NCI-H345 (cell line): ENCODE measurements at places on chromosomes 5 and 9.

DNA sequence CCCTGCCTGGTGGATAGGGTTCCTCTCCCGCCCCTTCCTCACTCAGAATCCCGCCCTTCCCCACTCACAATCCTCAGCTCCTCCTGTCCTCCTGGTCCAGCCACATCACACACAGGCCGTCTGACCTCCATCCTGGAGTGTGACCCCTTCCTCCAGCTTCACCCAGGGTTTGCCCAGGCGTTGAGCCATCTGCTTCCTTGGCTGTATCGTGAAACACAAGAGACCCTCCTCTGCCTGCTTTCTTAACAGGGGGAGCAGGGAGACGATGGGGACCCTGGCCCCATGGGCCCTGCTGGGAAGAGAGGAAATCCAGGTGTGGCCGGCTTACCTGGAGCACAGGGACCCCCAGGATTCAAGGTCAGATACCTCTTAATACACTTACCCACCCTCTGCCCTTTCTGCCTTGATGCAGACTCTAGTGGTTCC is 32.3 kb upstream of the ORM1 start:
- no peak for DNase-seq

DNA sequence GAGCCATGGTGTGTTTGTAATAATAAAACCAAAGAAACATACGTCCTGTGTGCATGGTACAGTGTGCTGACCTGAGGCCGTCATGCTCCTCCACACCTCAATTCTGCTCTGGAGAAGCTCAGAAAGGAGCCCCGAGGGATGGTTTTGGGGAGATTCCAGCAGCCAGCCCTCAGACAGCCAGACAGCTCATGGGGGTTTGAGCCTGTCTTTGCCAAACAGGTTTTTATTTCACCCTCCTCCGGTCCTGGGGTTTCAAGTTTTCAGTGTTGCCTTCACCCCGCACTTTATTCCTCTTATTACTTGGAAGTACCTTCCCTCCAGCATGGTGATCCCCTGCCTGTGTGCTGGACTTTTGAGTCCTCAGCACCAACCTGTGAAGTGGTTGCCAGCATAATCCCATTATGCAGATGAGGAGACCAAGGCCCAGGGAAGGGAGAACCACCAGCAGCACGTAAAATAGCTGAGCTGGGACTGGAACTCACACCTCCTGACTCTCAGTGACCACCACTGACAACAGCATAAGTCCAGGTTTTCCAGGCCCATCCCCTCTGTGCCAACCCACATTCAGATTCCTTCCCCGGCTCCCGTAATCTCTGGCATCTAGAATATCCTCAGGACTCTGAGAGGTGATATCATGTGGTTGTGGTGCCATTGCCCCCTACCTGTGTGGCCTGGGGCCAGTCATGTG is 35.1 kb downstream of the TGFBI start:
- no peak for DNase-seq

DNA sequence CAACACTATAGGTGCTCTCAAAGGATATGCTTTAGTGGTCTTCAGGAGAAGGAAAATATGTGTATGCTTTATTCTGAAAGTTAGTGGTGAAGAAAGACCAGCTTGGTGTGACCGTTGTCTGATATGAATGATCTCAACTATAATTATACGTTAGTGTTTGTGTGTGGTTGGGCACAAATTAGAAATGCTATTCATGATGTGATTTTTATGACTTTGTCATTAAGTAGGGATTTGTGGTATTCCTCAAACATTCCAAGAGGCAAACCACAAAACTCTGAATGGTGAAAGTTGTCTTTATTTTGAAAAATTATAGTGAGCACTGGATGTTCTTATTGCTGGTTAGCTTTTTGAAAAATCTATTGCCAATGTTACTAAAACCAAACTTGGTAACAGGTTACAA is 6.2 kb upstream of the F2R start:
- no peak for DNase-seq

DNA sequence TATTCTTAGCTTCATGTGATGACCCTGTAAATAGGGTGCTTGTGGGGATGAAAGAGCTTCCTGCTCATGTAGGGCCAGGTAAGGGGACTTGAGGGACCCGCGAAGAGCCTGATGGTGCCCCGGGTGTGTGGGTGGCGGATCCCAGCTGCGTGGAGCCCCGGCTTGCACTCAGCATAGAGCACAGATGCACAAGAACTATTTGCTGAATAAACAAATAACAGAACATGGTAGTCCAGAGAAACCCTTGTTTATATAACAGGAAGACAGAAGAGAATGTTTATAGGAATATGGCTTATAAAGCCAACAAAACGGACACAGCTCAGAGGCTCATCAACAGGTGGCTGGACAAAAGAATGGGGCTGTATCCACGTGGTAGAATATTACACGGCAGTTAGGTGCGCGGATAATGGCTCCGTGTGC is 106.9 kb upstream of the COL5A1 start:
- no peak for DNase-seq

DNA sequence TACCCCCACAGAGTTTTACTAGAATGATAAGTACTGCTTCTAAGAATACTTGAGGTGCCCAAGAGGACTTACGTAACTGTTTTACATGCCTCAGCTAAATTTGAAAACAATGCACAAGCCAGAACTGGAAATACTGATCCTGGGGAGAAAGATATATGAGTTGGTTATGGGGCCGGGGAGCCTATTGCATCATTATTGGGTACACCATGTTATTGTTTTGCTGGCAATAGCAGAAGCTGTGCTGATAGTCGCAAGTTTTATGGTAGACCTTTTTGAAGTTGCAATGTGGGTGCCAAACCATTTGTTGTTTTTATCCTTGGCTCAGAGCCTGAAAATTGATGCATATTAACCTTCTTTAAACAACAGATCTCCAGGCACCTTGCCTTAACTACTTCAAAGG is 108.4 kb upstream of the DHFR start:
- no peak for DNase-seq

GRCh38 chr5:88792144-88792840 is 90.7 kb downstream of the MEF2C start:
- no peak for DNase-seq

DNA sequence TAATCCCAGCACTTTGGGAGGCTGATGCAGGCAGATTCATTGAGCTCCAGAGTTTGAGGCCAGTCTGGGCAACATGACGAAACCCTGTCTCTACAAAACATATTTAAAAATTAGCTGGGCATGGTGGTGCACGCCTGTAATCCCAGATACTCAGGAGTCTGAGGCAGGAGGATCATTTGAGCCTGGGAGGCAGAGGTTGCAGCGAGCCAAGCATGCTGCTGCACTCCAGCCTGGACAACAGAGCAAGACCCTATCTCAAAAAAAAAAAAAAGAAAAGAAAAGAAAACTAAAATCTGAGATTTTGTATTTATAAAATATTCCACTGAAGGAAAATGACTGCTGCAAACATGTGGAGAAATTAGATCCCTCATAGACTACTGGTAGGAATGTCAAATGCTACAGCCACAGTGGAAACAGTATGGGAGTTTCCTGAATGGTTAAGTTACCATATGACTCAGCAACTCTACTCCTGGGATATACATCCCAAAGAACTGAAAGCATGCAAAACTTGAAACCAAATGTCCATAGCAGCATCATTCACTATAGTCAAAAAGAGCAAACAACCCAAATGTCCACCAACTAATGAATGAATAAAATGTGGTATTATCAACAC is 106.1 kb downstream of the UBAP2 start:
- DNase-seq = no peak

GRCh38 chr9:38431116-38431515 is 6.9 kb upstream of the IGFBPL1 start:
- DNase-seq = no peak

GRCh38 chr5:40098313-40098712 is 581.4 kb upstream of the PTGER4 start:
- no peak for DNase-seq

GRCh38 chr5:179478624-179479023 is 71.7 kb upstream of the RUFY1 start:
- peak; percentile 67 for DNase-seq

DNA sequence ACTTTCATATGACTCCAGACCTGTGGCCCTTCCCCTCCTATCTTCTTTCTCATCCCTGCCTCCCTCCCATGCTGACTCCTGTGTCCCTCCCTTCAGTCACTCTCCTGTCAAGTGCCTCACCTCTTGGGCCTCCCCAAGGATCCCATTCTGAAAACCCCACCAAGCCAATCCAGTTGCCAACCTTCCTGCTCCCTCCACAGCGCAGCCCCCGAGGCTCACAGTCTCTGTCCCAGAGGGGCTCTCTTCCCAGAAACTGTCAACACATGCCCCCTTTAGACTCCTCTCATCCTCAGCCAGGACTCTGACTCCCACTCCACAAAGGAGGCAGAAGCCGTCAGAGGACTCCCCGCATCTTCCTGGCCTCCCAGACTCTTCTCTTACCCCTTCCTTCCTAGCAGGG is 30.8 kb downstream of the ACSL6 start:
- no peak for DNase-seq

- DNase-seq = no peak
These were observed 1.1 kb upstream of the SSBP2 start for GRCh38 chr5:81751836-81752643.

- no peak for DNase-seq
These were observed 240.5 kb downstream of the CWC27 start for GRCh38 chr5:65009207-65009606.

GRCh38 chr5:32627219-32627870 is 42.0 kb downstream of the SUB1 start:
- no peak for DNase-seq

- DNase-seq = no peak
These were observed 818 bp upstream of the FREM1 start for GRCh38 chr9:14911046-14911445.

GRCh38 chr9:132044176-132044875 is 35.3 kb downstream of the MED27 start:
- DNase-seq = no peak
